ENCODE measurements at places on chromosomes 3 and 15. TPM values are rescaled to one million over a fixed set of nuclear protein-coding genes. Genes with fewer than 3 reads are reported as not detected.

Gene CHRFAM7A
- total RNA-seq: 6.8 TPM

Gene DPPA2
- not detected for total RNA-seq

Gene CACNA1D
- 5.2 TPM for total RNA-seq

DNA sequence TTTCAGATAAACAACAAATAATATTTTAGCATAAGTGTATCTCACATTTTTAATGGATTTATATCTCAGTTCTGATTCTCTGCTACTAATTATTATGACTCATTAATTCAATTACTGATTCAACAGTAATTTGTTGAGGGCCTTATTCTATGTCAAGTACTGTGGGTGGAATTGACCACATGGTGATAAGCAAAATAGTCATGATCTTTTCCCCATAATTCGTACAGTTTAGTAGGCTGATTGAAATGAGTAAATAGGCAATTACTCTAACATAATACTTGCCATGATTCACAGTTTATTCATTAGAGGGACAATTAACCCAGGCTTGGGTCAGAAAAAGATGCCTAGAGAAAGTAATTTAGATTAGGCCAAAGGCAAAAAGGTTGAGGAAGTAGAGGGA, 60.9 kb upstream of the SLC4A7 start:
- no peak for DNase-seq
- no peak overlapping the region for H3K4me3 ChIP-seq
- H3K27me3 ChIP-seq: no peaks in the 10 kb centered on the region
- H3K36me3 ChIP-seq: no peaks in the 10 kb centered on the region
- peaks cover 10% of the 10 kb centered on the region for H3K4me1 ChIP-seq

DNA sequence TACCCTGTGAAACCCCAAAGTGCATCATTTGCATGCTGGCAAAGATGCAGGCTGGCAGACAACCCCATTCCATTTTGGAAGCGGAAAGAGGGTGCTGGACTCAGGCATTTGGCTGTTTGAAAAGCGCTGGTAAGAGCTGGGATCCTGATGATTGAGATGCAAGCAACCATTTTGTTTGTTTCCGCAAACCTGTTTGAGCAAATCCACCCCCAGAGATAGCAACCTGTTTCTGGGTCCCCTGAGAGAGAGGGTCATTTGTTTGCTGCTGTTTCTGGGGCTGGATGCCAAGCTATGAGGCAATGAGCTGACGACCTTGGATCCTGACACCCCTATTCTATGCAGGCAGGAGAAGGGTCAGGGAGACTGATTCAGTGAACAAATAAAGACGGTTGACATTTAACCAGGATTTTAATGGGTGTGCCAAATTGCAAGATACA, 9.8 kb downstream of the SLC6A1 start:
- no peak for DNase-seq
- no peaks in the 10 kb centered on the region for H3K27me3 ChIP-seq
- H3K4me1 ChIP-seq: no peaks in the 10 kb centered on the region
- H3K36me3 ChIP-seq: no peaks in the 10 kb centered on the region
- no peak overlapping the region for H3K27ac ChIP-seq
